ENCODE measurements at places on chromosomes 16 and 17.

DNA sequence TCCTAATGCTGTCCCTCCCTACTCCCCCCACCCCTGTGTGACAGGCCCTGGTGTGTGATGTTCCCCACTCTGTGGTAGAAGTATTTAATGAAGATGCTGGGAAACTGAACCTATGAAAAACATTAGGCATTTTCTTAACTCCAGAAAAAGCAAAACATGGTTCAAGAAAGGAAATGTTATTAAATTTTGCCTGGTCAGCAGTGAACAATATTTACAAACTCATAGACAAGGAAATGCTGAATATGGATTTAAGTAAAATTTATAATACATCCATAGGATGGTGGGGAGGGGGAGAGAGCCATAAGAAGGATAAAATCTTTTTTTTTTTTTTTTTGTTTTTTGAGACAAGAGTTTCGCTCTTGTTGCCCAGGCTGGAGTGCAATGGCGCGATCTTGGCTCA lies 10.8 kb upstream of the CRYBA1 start:
- DNase-seq, result no peak

DNA sequence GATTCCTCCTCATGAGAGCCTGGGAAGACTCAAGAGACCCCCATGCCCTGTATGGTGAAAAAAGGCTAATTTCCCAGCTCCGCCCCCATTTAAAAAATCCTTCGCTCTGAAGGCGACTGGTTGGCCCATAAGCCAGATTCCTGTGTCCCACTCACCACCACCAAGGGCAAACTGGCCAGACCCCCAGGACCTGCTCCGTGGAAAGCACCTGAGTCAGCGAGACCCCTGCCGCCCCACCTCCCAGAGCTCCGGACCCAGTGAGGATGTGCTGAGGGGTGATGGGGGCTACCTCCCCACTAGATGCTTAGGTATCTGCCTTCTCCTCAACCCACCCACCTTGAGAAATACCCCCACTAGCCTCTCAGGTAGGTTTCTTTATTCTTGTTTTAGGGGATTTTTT lies 42.2 kb downstream of the RBFOX3 start:
- DNase-seq, result no peak

GRCh38 chr16:84327926-84328505 lies 33.3 kb downstream of the WFDC1 start:
- no peak for DNase-seq

DNA sequence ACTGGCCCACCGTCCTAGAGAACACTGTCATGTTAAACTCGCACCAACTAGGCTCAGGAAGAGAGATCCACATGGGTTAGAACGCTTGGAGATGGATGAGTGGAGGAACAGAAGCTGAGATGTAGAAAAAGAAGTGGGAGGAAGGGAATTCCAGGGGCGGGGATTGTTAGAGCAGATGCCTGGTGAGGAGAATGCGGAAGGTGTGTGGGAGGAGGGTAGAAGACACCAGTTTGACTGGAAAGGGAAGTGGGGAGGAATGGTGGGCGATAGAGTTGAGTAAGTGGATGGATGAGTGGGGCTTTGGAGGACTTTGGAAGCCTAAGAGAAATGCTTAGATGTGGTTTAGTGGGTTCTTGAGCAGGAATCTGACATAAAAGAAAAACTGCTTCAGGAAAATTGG lies 37.4 kb downstream of the DHX38 start:
- DNase-seq, result no peak

GRCh38 chr16:1177053-1177452 lies 24.1 kb downstream of the CACNA1H start:
- no peak for DNase-seq

GRCh38 chr17:77704048-77704815 lies 254.3 kb upstream of the TNRC6C start:
- DNase-seq, result no peak

DNA sequence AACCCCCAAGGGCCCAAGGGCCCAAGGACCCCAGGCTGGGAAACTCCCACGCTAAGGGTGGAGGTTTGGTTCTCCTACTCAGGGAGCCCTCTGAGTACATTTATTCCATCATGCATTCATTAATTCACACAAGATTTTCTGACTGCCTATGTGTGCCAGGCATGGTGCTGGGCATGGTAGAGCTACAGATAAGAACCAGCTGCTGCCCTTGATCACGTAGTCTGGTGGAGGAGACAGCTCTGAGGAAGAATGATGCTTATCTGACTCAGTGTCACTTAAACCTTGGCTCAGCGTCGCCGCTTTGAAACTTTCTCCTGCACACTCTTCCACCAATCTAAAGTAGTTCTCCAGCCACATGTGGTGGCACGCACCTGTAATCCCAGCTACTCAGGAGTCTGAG lies 3.6 kb upstream of the ARL4D start:
- no peak for DNase-seq

DNA sequence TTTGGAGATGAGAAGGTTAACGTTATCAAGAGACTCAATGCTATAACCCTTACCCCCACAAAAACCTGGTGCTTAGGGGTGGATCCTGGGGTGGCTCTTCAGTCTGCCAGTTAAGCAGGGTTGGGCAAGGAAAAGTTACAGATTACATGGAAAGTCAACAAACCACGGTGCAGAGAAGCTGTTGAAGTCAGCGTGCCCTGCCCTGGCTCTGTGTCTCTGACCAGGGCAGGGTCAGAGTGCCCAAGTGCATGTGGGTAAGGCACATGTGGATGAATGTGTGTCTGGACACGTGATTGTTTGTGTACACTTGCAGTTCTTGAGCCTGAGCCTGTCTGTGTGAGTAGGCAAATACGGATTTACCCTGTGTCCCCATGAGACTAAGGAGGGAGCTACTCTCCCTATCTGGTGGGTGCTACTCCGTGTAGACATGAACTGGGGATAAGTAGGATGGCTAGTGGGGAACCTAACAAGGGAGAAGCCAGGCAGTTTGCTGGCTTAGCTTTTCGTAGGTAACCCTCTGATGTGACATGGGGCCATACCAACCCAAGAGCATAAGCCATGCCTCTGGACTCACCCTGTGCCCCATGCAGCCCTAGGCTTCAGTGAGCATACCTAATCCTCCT lies 5.5 kb downstream of the IGFBP4 start:
- DNase-seq, result no peak

DNA sequence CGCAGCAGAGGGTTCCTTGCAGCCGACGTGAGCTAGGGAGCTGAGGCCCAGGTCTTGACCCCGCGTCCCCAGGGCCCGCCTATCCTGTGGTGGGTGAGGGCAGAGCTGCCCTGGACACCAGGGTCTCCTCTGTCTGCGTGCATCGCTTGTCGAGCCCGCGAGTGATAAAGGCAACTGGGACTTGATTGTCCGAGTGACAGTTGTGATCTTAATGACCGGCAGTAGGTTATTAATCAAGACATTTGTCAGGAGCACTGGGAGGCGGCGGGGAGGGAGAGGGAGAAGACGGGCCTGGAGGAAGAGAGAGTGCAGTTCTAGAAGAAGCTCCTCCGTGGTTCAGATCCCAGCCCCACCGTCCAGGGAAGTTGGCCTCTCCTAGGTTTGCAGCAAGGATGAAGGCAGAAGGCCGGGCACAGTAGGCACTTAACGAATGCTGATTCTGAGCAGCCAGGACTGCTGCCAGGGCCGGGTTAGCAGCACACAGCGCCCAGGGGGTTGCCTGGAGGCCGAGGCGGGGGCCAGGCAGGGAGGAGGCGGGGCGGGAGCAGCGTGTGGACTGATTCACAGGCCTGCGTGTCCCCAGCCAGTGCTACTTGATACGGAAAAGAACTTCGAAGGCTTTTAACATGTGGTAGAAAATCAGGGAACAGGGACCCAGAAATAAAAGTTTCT lies 11.3 kb upstream of the GSE1 start:
- DNase-seq, result no peak
